Type B pancreatic cell (in vitro differentiated cells): ENCODE measurements at places on chromosomes 4 and X.
A peak's percentile ranks its signal among the peaks of the same experiment; 100 is the strongest.

GRCh38 chr4:184734758-184735157 lies 862 bp upstream of the CENPU start:
- no peak for DNase-seq

DNA sequence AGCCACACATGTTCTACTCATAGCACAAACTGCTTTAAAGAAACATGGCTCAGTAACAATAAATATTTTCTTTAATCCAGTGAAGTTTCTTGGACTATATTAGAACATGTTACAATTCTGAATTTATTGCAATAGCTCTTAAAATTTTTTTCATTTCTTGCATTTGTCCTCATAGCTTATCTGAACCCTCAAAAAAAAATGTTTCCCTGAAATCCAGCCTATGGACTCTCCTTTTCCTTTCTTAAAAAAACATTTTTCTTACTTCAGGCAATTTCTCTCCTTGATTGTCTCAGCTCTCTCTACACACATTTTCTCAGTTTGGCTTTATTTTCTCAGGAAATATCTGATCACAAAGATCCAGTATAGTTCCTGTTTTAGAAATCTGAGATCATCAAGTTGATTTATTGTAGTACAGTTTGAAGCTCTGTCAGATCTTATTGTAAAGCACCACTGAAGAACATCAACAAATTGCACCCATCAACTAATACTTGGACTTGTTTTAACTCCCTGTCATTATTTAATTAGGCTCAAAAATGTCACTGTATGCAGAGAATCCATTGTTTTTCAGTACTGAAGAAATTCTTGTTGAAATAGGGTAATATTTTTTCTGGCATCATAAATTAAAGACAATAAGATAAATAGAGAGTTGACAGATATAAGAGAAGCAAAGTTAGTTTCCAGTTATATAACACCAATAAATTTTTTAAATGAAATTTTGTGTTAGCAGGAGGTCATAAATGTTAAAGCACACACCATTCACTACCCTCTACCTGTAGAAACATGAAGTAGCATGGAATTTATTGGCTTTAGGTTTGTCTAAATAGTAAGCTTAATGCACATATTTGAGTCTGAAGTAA lies 317.7 kb downstream of the ARHGAP24 start:
- no peak for DNase-seq

GRCh38 chr4:151677193-151677592 lies 83.6 kb downstream of the GATB start:
- DNase-seq: no peak

GRCh38 chr4:78624048-78624447 lies 72.5 kb downstream of the ANXA3 start:
- no peak for DNase-seq

DNA sequence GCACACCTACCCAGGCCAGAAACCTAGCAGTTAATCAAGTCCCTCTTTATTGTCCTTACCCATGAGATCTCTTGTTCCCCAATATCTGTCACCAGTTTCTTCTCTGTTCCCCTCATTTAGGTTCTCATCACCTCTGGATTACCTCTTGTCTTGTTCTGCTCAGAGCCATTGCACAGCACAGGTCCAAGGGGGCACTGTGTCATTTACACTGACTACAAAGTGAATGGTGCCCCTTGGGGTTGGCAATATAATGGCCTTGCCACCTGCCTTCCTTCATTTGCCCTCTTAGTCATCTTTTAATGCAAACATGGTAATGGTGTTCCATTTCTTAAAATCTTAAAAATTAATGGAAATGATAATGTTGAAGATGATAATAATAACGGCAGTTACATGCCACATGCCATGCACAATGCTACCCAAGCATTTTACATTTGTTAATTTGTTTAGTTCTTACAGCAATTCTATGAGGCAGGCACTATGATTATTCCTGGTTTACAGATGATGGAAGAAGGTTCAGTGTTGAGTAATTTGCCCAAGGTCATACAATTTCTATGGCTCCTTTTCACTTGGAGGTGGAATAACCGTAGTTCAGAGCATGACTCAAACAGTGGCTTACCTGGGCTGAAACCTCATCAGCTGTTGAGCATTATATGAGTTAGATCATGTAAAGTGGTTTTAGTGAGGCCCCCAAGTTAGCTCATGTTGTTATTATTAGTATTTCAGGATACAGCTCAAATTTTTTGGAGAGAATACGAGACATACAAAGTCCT lies 117.9 kb downstream of the RASL11B start:
- DNase-seq: no peak

DNA sequence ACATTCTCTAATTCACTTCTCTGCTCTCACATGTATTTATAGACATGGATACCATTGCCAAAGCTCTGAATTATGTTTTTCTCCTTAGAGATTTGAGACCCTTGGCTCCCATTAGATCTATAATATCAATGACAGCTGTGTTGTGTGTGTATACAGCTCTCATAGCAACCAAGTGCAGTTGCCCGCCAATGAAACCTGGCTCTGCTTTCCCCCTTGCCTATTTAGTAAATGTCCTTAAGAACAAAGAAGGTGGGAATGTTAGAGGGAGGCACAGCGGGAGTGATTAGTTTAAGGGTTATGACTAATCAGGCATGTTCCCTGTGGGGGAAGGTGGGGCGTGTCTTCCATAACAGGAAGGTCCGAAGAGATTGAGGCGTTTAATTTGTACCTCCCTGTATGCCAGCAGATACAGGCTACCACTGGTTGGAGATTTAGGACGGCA lies 100.5 kb upstream of the TBC1D9 start:
- no peak for DNase-seq

- DNase-seq: no peak
Observed at GRCh38 chrX:121504153-121504552, 456.7 kb downstream of the GLUD2 start.

- DNase-seq: no peak
Observed at GRCh38 chrX:118272242-118272641, 73.7 kb upstream of the WDR44 start.

DNA sequence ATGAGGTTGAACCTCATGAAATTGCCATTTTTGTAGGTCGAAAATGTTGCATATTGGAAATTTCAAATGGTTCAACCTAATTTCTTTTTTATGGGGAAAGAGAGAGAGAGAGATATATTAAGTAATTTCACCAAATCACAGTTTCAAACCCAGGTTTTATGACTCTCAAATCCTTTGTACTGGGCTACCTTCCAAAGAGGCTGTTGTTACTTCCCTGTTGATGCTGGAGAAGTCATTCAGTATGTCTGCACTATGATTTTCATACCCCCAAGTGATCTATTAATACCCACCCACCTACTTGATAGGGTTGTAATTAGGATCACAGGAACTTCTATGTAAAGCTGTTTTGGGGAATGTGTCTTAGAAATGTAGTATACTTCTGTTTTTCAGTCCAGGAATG lies 109.9 kb downstream of the ZNF330 start:
- no peak for DNase-seq

DNA sequence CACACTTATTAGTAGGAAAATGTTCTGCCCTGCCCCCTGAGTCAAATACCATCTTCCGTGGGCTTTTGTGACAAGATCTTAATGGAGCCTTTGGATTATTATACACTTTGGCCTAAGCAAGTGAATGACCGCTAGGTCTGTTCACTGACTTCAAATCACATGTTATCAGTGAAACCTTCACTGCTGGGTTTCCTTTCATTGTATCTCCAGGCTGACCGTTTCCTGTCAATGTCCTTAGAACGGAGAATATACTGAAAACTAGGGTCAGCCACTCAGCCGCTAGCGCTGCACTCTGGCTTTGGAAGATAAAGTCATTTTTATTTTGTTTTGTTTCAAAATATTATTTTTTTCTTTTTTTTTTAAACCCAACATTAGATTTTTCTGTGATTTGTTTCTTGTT lies 107.0 kb upstream of the TLL1 start:
- DNase-seq: no peak

- DNase-seq: no peak
Observed at GRCh38 chrX:78693012-78693411, 33.9 kb upstream of the RTL3 start.

GRCh38 chr4:13733817-13734216 lies 106.3 kb upstream of the BOD1L1 start:
- DNase-seq: no peak

GRCh38 chr4:170671171-170671570 lies 581.4 kb upstream of the AADAT start:
- no peak for DNase-seq

DNA sequence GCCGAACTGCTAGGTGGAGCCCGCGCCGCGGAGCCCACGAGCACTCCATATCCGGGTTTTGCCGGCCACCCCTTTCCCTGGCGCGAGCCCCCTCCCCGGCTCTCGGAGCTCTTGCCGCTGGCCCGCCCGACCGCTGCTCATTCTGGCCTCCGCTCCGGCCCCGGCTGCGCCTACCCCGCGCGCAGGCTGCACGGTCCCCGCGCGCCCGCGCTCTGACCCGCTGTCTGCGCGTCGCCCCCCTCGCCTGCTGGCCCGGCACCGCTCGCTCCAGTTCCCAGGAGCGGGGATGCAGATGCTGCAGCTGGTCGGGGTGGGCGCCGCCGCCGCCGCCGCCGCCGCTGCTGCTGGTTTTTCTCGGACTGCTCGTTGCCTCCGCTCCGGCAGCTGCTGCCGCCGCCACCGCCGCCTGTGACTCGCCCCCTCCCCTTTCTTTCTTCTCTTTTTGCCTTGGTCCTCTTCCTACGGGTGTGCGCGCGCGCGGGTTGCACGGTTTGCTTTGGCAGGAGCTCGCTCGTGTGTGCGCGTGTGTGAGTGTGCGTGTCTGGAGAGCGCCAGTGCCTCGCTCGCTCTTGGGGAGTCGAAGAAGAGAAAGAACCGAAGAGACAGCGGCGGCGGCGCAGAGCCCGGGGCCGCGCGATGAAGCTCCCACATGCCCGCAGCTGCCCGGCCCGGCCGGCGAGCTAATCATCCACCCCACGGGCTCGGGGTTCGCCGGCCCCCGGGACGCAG lies at the start of gene ADGRL3:
Gene ADGRL3, plus strand, starts transcription at position 140 of the 729 bp plus-strand sequence.
- peak; percentile 86 for DNase-seq

- no peak for DNase-seq
Observed at GRCh38 chrX:134797390-134797700, 139.1 kb upstream of the PLAC1 start.

- DNase-seq: no peak
Observed at GRCh38 chr4:8731364-8731763, 138.8 kb downstream of the CPZ start.

DNA sequence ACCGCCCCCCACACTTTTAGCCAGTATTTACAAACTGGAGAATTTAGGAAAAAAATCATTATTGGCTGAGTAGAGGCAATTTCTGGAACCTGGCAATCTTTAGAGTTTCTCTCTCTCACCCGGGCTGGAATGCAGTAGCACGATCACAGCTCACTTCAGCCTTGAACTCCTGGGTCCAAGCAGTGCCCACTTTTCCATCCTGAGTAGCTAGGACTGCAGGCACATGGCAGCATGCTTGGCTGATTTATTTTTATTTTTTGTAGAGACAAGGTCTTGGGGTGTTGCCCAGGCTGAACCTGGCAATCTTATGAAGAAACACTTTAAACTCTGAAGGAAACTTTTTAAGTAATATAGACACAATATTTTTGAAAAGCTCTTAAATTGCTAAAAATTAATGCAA lies 120.1 kb downstream of the AFF1 start:
- no peak for DNase-seq

DNA sequence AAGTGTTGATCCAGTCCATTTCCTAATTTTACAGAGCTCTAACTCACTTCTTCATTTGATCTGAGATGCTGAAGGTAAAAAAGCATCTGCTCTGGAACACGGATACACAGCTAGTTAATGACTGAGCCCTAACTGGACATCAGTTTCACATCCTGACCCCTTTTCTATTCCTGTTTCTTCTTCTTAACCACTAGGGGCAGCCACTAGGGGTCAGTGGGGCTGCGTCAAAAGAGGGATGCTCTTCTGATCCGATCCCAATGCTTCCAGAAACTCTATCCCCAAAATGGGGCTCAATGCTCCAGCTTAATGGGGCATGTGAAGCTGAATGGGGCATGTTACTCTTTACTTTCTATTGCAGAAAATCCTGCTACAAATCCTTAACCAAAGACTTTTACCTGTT lies 33.4 kb upstream of the PHKA2 start:
- DNase-seq: no peak

DNA sequence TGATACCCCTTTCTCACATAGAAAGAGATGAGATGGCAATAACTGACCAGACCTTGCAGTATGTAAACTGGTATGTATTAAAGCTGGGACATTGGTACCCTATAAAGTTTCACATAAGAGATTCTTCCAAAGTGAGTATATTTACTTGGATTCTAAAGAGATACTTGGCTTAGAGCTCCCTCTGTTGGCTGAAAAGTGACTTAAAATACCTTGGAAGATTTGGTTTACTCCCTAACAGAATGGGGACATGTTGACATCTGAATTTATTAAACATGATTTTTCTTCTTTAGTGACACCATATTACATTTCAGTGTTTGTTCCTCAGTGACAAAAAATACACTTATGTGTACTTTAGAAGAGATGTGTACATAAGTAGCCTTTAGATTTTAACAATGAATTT lies 47.9 kb upstream of the RGN start:
- no peak for DNase-seq

GRCh38 chr4:64360664-64361398 lies 48.4 kb downstream of the TECRL start:
- no peak for DNase-seq

- DNase-seq: no peak
Observed at GRCh38 chrX:22689290-22689689, 310.5 kb upstream of the DDX53 start.

DNA sequence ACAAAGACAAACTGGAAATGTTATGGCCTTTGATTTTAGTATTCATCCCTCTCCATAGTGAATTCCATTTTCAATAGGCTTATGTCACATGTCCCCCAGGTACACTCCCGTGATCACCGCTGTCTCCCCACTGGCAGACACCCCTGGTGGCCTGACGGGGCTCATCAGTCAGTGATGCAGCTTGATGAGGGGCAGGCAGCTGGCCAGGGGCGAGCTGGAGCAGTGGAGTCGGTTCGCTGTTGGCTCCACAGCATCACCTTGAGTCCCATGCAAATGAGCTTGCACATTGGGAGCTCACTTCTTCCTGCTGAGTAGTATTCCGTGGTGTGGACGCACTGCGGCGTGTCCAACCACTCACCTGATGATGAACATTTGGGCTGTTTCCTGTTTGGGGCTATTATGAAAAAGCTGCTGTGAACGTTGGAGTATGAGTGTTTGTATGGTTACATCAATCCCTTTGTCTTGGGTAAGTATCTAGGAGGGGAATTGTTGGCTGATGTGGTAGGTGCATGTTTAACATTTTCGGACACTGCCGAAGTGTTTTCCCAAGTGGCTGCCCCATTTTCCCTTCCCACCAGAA lies 5.2 kb downstream of the TREX2 start:
- no peak for DNase-seq

DNA sequence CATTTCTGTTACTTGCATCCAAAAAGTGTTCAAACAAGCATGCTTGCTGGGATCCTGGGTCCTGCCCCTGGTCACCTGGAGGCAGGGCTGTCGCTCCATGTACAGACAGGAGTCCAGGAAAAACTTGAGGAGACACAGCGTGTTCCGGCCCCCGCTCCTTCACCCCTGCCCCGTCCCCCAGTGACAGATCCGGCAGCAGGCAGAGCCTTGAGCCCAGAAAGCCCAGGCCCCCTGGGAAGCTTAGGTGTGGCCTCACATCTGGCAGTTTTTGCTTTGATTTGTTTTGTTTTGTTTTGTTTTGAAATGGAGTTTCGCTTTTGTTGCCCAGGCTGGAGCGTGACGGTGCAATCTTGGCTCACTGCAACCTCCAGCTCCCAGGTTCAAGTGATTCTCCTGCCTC lies 67.0 kb downstream of the TRMT44 start:
- no peak for DNase-seq
